DND-41 (cell line): ENCODE measurements at places on chromosomes 11 and 22.
A peak's percentile ranks its signal among the peaks of the same experiment; 100 is the strongest.

DNA sequence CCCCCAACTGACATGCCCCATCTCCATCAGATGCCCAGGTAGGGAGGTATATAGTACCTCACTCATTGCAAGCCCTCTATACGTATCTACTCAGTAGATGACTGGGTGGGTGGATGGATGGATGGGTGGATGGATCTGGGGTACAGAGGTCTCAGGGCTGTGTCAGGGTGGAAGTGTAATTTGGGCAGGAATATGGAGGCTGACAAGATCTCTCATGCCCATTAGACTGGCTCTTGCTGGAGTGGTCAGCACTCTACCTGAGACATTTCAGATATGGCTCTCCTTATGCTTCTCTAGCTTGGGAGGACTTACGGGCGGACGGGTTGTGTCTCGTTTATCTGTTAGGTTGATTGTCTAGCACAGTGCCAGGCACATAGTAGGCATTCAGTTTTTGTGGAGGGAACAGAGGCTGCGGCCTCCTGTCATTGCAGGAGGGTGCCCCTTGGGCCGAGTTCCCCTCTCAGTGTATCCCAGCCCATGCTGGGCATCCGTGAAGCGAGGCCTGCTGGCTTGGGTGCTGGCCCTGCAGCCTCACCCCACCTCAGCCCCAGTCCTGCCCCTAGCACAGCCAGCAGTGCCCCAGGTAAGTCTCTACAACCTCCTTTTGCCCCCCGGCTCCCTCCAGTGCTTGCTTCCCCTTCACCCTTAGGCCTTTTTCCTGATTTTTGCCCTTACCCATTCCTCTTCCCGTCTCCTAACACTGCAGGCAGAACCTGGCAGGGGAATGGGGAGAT, 13.7 kb downstream of the ROBO3 start:
- no peak for DNase-seq

- DNase-seq: no peak
Observed at GRCh38 chr11:107769189-107769588, 57.3 kb upstream of the SLN start.

DNA sequence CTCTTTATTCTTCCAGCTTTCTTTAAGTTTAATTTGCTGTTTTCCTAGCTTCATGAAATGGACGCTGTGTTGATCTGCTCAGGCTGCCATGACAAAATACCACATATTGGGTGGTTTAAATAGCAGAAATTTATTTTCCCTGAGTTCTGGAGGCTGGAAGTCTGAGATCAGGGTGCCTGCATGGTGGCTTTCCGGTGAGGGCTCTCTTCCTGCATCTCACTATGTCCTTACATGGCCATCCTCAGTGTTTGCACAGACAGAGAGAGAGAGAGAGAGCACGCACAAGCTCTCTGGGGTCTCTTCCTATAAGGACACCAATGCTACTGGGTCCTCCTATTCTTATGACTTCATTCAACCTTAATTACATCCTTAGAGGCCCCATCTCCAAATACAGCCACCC, 28.7 kb downstream of the MCAM start:
- DNase-seq: no peak

DNA sequence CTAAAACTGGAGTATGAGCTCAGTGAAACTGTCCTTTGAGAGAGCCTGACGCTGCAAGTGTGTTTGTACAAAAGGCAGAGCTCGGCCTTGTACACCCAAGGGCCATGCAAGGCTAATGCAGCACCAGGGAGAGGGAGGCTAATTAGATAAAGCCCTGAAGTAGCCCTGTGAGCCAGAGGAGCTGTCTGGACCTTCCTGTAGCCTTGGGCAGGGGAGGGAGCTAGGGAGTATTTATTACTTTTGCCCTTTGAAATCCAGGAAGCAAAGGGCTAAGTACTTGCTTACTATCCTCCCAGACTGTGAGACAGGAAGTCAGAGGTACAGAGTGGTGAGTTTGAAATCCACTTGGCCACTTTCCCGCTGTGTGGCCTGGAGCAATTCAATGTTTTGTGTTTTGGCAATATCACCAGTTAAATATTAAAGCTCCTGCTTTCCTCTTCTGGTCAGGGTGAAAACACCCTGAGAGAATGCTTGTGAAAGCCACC, 10.2 kb upstream of the LDHA start:
- DNase-seq: peak; percentile 39

GRCh38 chr11:93734427-93735222, 6.7 kb downstream of the TAF1D start:
- no peak for DNase-seq

GRCh38 chr11:46248289-46249102, 29.0 kb upstream of the CREB3L1 start:
- DNase-seq: no peak

DNA sequence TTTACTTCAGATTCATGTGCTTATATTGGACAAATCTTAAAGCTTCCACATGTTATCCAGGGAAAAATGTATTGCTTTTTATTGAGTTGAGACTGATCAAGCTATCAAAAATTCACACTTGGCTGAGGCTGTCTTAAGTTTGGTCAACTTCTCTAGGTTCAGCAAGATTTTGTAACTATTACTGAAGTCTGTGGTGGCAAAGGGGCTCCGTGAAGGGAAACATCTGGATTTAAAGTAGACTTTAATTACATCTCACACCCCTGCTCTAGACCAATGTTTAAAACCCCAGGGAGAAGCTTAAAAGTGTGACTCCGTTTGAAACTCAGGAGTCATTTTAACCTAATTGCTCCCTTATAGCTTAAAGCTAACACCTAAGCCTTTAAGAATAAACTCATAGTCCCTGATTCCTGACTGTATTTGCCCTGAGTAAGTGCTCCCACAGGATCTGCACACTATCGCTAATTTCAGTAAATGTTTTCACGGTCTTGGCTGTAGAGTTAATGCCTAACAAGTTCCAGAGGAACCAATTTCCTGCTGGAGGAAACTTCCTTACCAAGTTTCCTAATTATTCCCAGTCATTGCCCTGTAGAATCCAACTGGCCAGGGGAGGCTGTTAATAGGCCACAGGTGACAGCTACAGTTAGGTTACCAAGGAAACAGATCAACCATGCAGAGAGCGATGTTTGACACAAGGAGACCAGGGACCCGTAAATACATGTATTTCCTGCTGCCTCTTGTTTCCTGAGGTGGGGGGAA, 40.5 kb downstream of the OR10A6 start:
- no peak for DNase-seq

GRCh38 chr11:88695689-88696414, 358.3 kb upstream of the CTSC start:
- no peak for DNase-seq

DNA sequence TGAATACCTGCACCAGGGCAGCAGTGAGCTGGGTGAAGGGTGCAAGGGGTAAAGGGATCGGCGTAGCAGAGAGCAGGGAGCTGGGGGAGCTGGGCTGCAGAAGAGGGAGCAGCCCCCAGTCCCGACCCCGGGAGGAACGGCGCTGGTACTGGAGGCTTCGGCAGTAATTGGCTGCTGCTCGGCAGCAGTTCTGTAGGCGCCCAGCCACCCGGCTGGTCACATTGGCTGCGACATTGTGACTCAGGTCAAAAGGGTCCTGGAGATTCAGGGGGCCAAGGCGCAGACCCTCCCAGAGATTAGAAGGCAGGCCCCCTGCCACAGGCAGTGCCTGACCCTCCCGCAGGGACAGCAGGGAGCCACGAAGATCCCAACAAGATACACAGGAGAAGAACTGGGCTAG, 2.1 kb upstream of the EEF1G start:
- DNase-seq: no peak

DNA sequence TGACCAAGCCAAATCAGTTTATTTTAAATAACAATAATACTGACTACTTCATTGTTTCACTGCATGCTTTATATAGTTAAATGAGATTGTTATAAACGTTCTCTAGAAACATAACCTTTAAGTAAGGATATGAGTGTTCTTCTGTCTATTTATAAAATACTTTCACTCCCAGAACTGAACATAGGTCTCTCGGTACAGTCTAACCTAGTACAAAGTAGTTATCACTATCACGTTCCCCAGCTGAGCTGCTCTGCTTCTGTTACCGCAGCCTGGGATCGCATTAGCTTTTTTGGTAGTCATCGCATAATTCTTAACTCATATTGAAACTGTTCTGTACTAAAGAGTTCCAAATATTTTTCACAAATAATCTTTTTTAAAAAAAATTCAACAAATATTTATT, 143.6 kb downstream of the WNT11 start:
- no peak for DNase-seq

- no peak for DNase-seq
Observed at GRCh38 chr11:107785401-107785800, 73.2 kb downstream of the SLC35F2 start.

- DNase-seq: no peak
Observed at GRCh38 chr11:8608652-8609051, 14.6 kb upstream of the STK33 start.

- DNase-seq: no peak
Observed at GRCh38 chr11:11335043-11335442, 18.0 kb downstream of the CSNK2A3 start.

GRCh38 chr22:45787759-45788158, 116.1 kb downstream of the ATXN10 start:
- no peak for DNase-seq

DNA sequence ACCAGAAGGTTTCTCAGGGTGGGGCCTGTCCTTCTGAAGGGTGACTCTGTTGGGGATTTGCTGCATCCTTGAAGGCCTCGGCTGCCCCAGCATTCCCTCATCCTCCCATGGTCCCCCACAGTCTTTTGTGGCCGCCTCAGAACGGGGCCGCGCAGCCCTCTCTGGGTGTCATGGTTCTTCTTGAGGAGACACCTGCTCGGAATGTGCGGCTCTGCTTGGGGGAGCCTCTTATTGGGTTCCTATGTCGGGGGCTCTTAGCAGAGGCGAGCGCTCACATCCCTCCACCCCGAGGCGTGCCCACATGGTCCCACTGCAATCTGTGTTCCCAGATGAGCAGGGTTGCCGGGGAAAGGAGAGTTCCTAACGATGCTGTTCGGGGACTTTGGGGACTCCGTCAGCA, 1008.4 kb downstream of the BRD1 start:
- no peak for DNase-seq

DNA sequence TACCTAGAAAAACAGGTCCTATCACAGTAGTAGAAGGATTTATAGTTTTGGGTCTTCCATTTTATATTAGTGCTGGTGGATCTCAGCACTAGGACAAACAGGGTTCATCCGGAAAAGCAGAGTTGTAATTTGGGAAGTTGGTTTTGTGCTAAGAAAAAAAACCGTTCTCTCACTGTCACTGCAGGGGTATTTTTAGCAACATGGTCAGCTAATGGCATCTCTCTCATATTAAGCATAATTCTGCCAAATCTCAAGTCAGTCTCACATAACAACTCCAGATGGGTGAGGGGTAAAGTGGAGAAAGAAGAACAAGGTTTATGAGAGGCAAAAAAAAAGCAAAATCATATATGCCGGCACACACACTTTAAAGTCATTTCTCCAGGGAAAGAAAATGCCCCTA, 51.6 kb upstream of the GDPD4 start:
- DNase-seq: no peak

DNA sequence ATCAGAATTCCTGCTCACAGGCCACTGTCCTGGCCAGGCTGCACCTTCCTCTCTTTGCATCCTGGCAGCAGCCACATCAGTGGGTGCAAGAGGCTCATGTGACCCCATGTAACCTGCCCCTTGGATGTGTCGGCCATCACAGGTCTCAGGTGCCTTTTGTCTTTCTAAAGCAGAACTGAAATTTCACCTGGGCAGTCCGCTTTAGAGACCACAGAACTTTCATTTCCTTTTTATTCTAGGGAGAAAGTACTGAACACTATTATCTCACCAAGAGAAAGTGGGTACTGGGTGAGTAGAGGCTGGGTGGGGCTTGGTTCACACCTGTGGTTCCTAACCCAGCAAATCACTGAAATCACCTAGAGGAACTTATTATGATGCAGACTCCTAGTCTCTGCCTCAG, 51.7 kb upstream of the NUP160 start:
- no peak for DNase-seq
